ENCODE measurements at places on chromosomes 6 and 20. TPM values are rescaled to one million over a fixed set of nuclear protein-coding genes. Genes with fewer than 3 reads are reported as not detected.

Gene ANKRD6
- total RNA-seq, result 20.5 TPM

Gene GMNN
- total RNA-seq, result 112 TPM

DNA sequence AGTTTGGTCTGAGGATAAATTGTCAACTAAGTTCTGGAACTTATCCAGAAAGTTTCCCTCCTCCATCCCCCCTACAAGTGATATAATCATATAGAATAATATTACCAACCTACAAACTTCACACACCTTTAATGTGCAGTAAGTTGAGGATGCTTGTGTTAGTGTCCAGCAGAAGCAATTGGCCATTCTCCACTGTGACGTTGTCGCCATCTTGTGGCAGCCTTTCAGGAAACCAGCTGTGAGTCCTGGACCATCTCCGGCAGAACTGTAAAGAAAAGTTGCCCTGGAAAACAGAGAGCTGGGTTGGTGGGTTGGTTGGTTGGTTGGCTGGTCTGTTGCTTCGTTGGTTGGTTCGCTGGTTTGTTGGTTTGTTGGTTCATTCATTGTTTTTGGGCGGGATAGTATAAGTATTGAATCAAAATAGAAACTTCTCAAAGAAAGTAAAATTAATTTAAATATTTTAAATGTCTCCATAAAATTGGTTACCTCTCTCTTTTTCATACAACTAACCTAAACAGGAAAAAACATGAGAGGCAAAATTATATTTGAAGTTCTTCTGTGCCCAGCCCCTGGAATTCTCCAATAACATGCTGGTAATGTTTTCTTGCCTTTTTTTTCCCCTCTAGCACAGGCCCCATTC lies 127.5 kb downstream of the PKHD1 start:
- no peak overlapping the region for H3K4me3 ChIP-seq
- no peaks in the 10 kb centered on the region for H3K36me3 ChIP-seq
- no peak overlapping the region for H3K27ac ChIP-seq

Gene CRISP3
- not detected for total RNA-seq

- H3K27me3 ChIP-seq, result peaks cover 84% of the 10 kb centered on the region
- DNase-seq, result no peak
- no peaks in the 10 kb centered on the region for H3K36me3 ChIP-seq
- no peak overlapping the region for H3K4me3 ChIP-seq
- H3K4me1 ChIP-seq, result no peaks in the 10 kb centered on the region
- no peak overlapping the region for H3K27ac ChIP-seq
Observed at GRCh38 chr20:77231-77630, 10.2 kb upstream of the DEFB125 start.

GRCh38 chr6:116529466-116530290 lies 15.8 kb downstream of the TRAPPC3L start:
- DNase-seq, result no peak
- no peak overlapping the region for H3K4me3 ChIP-seq
- peaks cover 33% of the 10 kb centered on the region for H3K4me1 ChIP-seq
- H3K36me3 ChIP-seq, result no peaks in the 10 kb centered on the region
- no peak overlapping the region for H3K27ac ChIP-seq

Data from neural crest cell (in vitro differentiated cells).